ENCODE measurements at places on chromosomes 1 and 21.
A peak's percentile ranks its signal among the peaks of the same experiment; 100 is the strongest.

DNA sequence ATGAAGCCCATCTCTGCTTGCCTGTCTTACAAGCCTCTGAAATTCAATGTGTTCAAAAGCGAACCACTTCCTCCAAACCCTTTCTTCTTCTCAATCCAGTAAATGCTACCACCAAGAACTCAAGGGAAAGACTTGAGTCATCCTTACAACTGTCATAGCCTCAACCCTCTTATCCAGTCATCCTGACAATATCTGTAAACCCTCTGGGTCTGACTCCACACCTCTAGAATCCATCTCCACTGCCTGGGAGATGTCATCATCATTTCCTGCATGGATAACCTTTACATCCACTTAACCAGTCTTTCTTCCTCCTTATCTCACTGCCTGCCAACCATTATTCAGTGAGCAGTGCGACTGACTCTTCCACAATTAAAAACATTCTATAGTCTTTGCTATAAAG is 441.1 kb downstream of the SETD4 start:
- DNase-seq: no peak

GRCh38 chr1:65150108-65150463 is 2.1 kb downstream of the AK4 start:
- no peak for DNase-seq

DNA sequence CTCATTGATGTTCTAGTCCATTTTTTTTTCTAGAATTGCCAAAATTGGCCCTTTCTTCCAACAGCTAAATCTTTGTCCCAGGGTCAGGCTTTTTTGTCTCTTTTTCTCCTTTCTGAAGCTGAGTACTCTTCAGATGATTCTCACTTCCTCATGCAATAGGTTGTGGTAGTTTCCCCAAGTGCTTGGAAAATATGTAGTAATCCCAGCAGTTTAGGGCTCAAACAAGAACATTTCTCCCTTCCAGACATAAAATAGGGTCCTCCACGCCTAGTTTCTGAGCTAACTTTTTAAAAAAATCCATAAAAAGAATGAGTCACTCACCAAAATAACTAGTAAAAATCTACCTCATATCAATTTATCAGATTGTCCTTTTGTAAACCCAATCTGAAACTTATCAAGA is 10.0 kb upstream of the MCOLN3 start:
- DNase-seq: no peak

- no peak for DNase-seq
These were observed 18.7 kb upstream of the PTGFR start for GRCh38 chr1:78471890-78472620.

- DNase-seq: no peak
These were observed 1962.5 kb downstream of the MRPL39 start for GRCh38 chr21:23644768-23645167.

- peak; percentile 61 for DNase-seq
These were observed 9.1 kb upstream of the ATAD3B start for GRCh38 chr1:1462318-1462966.

DNA sequence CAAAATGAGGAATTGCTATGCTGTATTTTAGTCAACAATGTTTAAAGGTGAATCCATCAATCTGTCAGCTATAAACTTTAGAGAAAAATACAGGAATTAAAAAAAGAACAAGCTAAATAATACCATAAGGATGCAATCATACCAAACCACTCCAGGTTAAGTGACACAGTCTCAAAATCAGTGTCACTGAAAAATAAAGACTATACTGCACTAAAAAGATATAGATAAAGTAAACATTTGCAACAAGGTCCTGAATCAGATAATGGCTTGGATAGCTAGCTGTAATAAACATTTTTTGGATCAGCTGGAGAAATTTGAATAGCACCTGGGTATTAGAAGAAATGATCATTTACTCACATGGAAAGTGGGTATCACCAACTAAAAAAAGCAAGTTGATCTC is 7.8 kb downstream of the GPBP1L1 start:
- no peak for DNase-seq

DNA sequence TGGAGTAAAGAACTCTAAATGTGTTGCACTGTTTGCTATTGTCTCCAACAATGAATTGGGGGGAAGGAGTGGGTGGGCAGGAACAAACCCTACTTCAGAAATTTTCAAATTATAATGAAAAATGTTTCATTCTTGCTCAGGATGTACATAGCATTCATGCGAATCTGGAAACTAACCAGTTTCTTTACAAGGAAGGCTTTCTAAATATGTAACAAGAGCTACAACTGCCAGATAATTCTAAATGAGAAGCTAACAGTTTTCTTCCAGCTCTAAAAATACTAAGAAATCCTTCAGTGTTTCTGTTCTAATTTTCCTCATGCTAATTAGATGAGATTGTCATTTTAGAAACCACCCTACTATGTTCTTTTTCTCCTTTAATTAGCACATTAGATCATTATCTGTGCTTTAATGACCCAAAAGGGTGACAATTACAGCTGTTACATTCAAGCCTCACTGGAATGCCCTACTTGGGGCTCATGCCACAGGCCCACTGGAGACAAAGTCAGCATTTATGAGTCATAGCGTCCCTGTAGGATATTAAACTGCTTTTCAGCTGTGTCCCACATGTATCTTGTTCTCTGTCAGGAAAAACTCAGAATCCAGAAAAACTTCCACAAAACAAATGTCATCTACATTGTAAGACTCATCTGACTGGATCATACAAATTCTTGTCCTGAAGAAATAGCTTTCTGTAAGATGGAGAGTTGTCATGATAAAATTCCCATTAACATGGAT is 804.6 kb upstream of the CXADR start:
- DNase-seq: no peak

DNA sequence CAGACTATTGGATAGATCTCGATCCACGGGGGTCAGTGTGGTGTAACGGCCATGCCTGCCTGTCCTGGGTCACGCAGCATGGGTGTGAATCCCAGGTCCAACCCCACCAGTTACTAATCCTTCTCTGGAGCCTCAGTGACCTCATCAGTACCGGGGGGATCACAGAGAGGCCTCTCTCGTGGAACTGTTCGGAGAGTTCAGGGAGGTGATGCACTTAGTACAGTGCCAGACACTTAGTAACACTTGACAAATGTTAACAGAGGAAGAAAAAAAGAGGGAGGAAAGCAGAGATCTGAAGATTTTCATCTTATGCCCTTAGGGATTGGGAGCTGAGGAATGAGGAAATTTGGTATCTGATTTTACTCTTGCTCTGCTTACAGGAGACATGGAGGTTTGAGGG is 2.9 kb downstream of the ABCA4 start:
- DNase-seq: no peak

GRCh38 chr21:36713746-36714145 is 14.8 kb downstream of the SIM2 start:
- no peak for DNase-seq

DNA sequence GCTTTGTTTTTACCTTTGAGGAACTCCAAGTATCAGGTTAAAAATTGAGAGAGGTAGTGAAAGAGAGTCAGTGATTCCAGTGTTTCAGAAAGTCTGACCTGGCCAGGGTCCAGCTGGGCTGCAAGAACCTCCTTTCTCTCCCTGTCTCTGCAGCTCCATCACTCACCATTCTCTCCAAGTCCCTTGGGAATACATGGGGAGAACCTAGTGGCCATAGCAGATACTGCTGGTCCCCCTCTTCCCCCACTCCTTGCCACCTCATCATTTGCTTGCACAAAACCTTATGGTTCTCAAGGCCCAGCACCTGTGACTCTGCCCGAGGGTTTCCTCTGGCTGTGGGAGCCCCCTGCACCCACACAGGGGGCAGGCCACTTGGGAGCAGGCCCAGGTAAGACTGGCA is 279.5 kb downstream of the KIF26B start:
- peak; percentile 32 for DNase-seq

DNA sequence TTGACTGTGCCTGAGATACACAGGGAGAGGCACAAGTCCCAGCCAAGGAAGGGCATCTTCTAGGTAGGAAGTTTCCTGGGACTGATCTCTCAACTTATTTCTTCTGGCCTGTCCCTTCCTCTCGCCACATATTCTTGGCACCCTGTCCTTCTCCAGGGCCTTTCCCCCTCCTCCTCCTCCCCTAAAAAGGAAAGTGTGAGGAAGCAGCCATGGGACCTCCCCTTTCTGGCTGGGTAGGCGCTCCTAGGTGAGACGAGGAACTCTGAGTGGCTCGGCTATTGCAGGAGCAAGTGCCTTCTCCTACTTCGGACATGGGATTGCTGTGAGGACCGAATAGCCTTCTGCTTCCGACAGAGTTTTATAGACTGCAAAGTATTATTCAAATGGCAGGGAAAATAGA is 15.5 kb upstream of the MTARC2 start:
- DNase-seq: no peak

DNA sequence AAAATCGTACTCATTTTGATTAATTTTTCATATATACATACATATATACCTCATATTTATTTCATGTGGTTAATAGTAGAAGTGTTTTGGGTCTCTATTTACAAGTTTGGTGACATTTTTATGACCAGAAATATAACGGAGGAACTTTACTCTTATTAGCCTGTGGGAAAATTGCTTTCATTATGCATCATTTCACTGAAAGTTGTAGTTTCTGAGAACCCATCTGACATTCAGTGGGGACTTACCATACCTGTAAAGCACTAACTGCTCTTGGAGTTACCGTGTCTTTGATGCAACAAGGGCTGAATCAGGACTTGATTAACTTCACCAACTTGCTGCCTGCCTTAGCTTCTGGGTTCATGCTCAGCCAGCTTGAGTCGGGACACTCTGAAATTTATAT is 49.9 kb upstream of the ITPKB start:
- no peak for DNase-seq

GRCh38 chr1:67726224-67726623 is 41.2 kb downstream of the GADD45A start:
- no peak for DNase-seq

DNA sequence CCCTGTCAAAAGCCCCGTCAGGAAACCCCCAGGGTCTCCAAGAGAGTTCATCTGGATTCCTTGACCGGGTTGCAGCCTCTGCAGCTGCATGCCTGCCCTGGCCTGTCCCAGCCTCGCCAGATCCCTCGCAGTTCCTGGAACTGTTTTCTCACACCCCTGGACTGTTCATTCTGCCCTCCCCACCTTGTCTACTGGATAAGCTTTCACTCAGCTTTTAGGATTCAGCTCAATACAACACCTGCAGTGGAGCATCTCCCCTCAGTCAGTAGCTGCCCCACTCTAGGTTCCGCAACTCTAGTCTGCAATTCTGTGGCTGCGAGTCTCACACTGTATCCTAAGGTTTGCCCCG is 67.2 kb downstream of the FAM163A start:
- DNase-seq: no peak

GRCh38 chr1:110765640-110766335 is 91.0 kb upstream of the KCNA3 start:
- peak; percentile 72 for DNase-seq
